ENCODE measurements at places on chromosomes 4 and X.

GRCh38 chr4:72205298-72205697, 173.5 kb downstream of the NPFFR2 start:
- H3K36me3 ChIP-seq: no peaks in the 10 kb centered on the region
- no peaks in the 10 kb centered on the region for H3K4me1 ChIP-seq
- DNase-seq: no peak
- H3K27ac ChIP-seq: no peak overlapping the region

- no peak overlapping the region for H3K27ac ChIP-seq
- H3K4me1 ChIP-seq: peaks cover 16% of the 10 kb centered on the region
- H3K27me3 ChIP-seq: no peaks in the 10 kb centered on the region
- no peak for DNase-seq
- no peaks in the 10 kb centered on the region for H3K36me3 ChIP-seq
Measured at GRCh38 chrX:139834879-139835278, 98.0 kb downstream of the ATP11C start.

DNA sequence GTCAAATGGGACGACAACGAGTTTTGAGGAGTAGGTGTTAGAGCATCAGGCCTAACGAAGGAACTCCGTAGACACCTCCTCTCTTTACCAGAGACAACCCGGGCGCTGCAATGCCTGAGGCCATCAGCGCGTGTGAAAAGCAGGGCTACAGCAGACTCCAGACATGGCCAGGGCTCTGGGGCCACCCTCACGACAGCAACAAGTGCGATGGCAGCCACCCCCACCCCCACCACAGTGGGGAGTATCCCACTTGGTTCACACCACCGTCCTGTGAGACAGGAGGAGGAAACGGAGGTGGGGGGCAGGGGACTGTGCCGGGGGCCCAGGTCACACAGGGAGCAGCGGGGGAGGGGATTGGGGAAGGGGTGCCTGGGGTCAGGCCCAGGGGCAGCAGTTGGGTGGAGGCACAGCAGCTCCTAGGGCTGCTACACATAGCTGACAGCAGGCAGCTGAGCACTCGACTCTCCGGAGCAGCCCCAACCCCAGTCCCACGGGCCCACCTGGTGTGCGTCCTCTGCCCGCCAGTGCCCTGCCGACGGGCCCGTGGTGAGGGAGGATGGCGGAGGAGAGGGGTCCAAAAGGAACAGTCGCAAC, 8.5 kb downstream of the LRPAP1 start:
- no peak overlapping the region for H3K4me3 ChIP-seq
- H3K4me1 ChIP-seq: no peaks in the 10 kb centered on the region

GRCh38 chr4:5365071-5366008, 314.1 kb downstream of the STK32B start:
- DNase-seq: no peak
- no peak overlapping the region for H3K27ac ChIP-seq
- no peaks in the 10 kb centered on the region for H3K27me3 ChIP-seq
- H3K4me3 ChIP-seq: no peak overlapping the region

DNA sequence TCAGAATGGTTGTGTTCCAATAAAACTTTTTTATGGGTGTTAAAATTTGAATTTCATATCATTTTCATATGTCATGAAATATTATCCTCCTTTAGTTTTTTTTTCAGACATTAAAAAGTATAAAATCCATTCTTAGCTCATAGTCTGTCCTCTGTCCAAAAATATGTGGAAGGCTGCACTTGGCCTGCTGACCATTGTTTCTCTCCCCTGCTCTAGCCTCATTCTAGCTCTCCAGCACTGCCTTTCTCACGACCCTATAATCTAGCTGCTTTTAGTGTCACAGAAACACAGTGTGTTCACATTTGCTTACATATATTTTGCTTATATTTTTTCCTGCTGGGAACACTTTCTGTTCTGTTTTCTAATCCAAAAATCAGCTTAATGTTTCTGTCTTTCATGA, 165.0 kb upstream of the ANK2 start:
- H3K27ac ChIP-seq: no peak overlapping the region
- no peaks in the 10 kb centered on the region for H3K27me3 ChIP-seq
- no peaks in the 10 kb centered on the region for H3K36me3 ChIP-seq
- no peak overlapping the region for H3K4me3 ChIP-seq

- H3K4me3 ChIP-seq: no peak overlapping the region
- peaks cover 9% of the 10 kb centered on the region for H3K4me1 ChIP-seq
- H3K27ac ChIP-seq: no peak overlapping the region
- DNase-seq: no peak
Measured at GRCh38 chr4:11735651-11736050, 307.0 kb upstream of the HS3ST1 start.

DNA sequence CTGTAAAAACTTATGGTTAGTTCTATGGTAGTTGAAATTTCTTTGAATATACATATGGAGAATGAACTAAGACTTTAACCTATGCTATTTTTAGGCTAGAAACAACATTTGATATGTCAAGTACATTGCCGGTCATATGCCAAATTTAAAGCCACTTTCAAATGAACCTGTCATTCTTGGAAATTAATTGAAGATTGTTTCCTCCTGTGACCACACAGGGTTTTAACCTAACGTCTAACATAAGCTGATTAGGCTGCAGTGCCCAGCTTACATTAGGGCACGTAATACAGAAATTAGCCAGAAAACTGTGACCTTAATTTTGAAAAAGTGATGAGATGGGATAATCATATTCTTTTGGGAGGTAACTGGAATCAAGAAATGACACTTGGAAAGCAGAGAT, 645.9 kb downstream of the FSTL5 start:
- no peaks in the 10 kb centered on the region for H3K27me3 ChIP-seq
- no peaks in the 10 kb centered on the region for H3K4me1 ChIP-seq
- no peak for DNase-seq
- no peak overlapping the region for H3K4me3 ChIP-seq

- DNase-seq: no peak
- H3K27ac ChIP-seq: no peak overlapping the region
- peaks cover 5% of the 10 kb centered on the region for H3K4me1 ChIP-seq
- no peaks in the 10 kb centered on the region for H3K36me3 ChIP-seq
Measured at GRCh38 chrX:1481636-1482529, 29.2 kb upstream of the ASMTL start.

DNA sequence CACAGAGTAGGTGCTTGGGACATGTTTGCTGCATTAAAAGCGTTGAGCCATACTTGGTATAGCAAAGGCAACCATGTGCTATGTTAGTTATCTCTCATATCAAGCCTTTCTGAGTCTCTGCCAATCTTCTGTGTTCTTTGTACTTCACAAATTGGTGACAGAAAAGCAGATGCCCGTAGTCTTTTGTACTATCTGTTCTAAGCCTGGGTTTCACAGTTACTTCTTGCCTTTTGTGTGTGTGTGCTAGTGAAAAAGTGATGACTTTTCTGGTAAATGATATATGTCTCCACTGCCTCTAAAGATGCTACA, 16.1 kb upstream of the KLHL2 start:
- no peak for DNase-seq
- no peak overlapping the region for H3K27ac ChIP-seq
- no peak overlapping the region for H3K4me3 ChIP-seq

DNA sequence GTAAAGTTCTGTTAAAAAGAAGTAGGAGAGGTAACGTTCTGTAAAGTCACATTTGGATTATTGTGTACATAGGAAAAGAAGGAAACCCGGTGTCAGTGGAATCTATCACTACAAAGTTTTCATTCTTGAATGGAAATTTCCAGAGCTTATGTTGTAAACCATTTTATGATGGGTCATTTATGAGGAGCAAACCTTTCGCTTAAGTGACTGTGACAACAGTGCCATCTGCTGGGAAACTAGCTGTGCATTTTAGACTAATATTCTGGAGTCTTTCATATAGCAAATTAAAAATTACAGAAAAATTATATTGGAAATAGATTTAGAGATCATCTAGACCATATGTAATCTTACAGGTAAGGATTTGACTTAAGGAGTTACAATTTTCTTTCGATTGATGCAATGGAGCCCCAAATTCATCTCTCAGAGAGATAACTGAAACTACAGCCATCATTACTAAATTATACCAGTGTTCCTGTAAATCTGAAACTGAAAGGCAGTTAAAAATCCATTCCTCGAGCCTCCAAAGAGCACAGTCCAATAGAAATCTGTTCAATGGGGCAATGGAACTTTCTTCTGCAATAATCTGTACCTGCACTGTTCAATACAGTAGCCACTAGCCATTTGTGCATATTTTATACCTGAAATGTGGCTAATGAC, 26.9 kb downstream of the ASB9 start:
- H3K4me1 ChIP-seq: no peaks in the 10 kb centered on the region
- H3K4me3 ChIP-seq: no peak overlapping the region
- H3K36me3 ChIP-seq: no peaks in the 10 kb centered on the region
- DNase-seq: no peak
- no peaks in the 10 kb centered on the region for H3K27me3 ChIP-seq

DNA sequence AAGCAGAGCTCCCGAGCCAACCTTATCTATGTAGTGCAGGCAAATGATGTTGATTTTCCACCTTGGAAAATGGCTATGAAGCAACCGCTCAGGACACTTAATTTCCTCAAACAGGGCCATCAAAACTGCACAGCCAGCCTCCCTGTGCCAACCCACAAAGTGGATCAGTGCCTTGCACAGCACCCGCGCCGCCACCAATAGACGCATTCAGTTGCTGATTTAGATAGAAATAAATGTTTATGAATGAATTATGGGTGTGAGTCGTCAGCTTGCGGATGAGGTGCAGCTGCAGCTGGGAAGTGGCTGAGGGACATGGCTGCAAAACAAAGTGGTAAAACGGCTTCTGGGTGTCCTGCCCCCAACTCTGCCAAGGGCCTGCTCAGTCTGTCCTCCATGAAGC, 47.0 kb downstream of the SOD3 start:
- no peaks in the 10 kb centered on the region for H3K36me3 ChIP-seq
- no peak for DNase-seq
- no peaks in the 10 kb centered on the region for H3K27me3 ChIP-seq
- peak overlapping the region; percentile 6 for H3K27ac ChIP-seq
- H3K4me1 ChIP-seq: peaks cover 6% of the 10 kb centered on the region
